Activated T-helper 1 cell treated with anti-CD3 and anti-CD28 coated beads, Interleukin-2, amount 50 U/mL, for 16 hours (primary cell): ENCODE measurements at places on chromosomes 7 and 10.

- DNase-seq: no peak
Measured at GRCh38 chr7:159195946-159196345, 51.3 kb upstream of the VIPR2 start.

DNA sequence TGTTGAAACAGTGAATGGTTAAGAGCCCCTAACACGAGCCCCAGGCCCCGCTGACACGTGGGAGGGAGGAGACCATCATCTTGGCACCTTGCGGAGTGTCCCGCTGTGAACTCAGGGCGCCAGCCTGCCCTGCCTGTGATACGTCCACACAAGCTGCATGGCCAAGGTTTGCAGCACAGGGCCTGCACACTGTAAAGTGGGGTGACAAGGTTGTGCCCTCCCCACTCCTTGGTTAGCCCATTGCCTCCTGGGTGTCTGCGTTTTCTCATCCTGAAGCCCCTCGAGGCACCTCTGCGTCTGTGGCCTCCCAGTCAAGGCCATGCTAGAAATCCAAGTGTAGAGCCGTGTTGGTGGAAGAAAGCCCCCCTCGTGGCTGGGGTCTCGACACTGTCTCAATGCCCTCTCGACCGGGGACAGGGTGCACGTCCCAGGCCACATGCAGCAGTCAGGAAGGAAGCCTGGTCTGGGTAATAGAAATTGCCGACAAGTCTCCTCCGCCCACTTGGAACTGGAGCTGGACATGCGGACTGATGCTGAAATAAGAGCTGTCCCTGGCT, 192.1 kb downstream of the DNAJB6 start:
- no peak for DNase-seq

- no peak for DNase-seq
Measured at GRCh38 chr10:132308587-132309470, 1.1 kb upstream of the STK32C start.

DNA sequence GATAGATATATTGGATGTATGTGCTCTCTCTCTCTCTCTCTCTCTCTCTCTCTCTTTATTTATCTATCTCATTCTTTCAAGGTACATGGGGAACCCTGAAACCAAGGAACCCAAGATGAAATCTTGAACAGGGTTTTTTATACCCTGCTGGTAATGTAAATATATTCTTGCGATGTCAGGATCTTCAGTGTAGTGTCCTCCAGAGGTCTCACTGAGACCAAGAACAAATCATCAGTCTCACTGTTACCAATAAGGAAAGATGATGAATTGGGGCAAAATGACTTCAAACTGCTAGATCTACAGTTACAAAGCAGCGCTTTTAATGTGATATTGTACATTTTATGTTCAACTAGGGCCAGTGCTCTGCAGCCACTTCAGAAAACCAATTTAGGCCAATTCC, 423.5 kb downstream of the ANKRD7 start:
- no peak for DNase-seq

DNA sequence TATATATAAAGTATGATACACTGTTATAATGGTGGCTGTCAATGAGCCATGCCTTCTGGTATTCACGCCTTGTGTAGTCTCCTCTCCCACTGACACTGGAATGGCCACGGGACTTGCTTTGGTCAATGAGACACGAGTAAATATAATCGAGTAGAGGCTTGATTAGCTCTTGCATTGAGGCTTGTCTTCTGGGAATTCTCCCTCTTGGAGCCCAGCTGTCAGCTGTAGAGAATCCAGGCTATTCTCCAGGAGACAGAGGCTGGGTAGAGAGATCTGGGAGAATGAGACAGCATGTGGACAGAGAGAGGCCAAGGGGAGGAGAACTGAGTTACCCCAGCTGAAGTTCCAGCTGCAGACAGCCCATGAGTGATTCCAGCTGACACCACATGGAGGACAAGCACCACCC, 25.2 kb upstream of the PLCE1 start:
- DNase-seq: no peak

- DNase-seq: no peak
Measured at GRCh38 chr10:107144490-107144889, 20.0 kb downstream of the SORCS1 start.

GRCh38 chr7:120554960-120555571, 282.1 kb downstream of the KCND2 start:
- DNase-seq: no peak

DNA sequence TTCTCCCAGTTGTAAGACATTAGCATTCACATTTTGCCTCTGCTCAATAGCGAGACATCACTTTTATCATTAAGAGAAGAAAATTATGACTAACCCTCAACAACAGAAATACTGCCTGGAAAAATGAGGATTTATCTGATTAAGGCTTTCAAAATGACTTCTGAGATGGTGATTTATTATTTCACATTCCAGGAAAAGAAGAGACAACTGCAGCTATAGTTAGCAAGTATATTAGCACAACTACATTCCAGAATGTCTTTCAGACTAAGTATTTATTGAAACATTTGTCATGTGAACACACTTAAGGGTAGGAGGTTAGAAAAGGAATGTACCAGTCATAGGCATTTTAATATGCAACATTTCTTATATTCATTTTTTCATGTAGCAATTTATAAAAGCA, 162.0 kb downstream of the IQUB start:
- DNase-seq: no peak

DNA sequence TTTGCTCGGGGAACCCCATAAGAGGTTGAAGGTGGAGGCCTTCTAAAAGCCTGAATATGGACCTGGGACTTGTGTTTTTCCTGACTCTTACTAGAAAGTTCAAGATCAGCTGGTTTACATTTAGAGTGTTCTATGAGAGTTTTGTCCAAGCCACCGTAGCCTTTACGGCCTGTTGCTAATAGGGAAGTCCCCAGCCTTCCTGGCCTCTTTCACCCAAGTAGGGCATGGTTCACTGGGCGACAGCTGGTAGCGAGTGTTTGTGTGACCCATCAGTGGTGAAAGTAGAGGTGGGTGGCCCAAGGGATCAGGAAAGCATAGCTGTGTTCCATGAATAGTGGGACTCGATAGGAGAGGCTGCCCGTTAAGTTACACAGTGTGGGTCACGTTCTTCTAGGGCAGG, 60.1 kb downstream of the RABGEF1 start:
- DNase-seq: no peak

GRCh38 chr7:29408841-29409243, 154.8 kb upstream of the PRR15 start:
- DNase-seq: no peak

GRCh38 chr10:58608826-58609531, 96.3 kb downstream of the BICC1 start:
- no peak for DNase-seq

GRCh38 chr7:14622559-14622958, 280.0 kb downstream of the DGKB start:
- DNase-seq: no peak
